ENCODE measurements at places on chromosomes 6 and 20.

GRCh38 chr20:4366076-4366475 lies 350.7 kb upstream of the RNF24 start:
- DNase-seq = no peak

DNA sequence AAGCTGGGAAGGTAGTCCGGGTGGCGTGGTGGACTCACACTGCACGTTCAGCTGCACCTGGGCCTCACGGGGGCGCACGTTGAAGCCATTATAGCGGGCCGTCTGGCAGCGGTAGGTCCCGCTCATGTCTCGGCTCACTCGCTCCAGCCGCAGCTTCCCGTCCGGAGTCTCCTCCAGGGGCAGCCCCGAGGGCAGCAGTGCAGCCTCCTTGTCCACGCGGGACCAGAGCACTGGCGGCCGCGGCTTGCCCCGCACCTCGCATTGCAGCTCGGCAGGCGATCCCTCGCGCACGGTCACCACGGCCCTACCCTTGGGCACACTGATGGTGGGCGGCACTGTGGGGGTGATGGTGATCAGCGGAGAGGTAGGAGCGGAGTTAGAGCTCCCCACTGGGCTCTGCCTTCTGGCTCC lies 47.6 kb downstream of the MDGA1 start:
- no peak for DNase-seq

GRCh38 chr6:17771609-17772008 lies 64.9 kb upstream of the NUP153 start:
- no peak for DNase-seq

DNA sequence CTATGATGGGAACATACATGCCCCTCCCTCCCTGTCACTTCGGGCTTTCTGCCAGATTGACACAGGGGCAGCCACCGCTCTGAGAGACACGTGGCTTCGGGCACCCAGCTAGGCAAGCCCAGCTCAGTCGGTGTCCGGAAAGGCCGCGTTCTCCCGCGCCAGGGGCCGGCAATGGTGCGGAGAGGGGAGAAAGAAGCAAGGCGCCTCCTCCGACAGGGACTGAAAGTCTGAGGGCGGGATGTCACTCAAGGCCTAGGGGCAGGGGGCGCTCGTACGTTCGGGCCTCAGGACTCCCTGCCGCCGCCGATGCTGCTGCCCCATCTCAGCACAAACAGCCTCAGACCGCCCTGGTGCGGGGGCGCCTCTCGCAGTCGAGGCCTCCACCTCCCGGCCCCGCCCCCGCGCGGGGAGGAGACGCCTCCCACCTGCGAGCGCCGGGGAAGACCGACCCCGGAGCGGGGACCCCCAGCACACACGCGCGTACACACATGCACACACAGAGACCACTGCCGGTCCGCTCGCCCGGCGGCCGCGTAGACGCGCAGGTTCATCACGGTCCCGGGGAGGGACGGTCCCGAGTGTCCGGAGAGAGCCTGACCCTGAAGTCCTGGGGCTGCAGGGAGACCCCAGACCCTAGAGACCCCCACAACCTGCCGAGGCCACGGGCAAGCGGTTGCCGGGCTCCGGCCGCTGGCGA lies 1.9 kb downstream of the GRM4 start:
- no peak for DNase-seq

GRCh38 chr6:169930799-169931198 lies 179.4 kb downstream of the ERMARD start:
- no peak for DNase-seq

DNA sequence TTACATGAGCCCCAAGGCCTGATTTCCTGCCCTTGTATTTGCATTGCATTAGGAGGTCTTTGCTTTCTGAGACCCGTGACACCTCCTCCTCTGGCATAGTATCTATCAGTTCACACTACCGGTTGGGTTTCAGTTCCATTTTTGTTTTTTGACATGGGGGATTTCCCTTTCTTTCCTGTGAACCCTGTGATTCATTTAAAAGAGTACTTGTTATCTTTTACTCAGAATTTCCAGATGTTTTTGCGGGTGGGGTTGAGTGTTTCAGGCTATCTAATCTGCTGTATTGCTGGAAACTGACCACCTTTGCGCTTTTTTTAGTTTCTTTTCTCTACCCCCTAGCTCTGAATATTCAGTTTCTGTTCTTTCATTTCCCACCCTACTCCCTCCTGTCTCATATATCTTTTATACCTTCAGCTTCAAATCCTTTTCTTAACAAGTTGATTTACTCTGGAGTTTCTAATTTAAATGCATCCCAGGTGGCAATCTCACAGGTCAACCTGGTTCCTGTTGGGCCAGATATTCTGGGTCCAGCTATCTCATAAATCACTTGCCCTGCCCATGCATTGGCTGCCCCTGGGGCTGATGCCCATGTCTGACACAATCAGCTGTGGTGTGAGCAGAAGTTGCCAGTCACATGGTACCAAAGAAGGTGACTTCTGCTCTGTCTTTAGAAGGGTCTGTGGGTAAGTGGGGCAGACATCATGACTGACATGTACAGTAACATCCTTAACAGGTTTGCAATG lies 14.3 kb upstream of the NCOA3 start:
- peak; percentile 21 for DNase-seq

- DNase-seq = no peak
These were observed 81.3 kb upstream of the BMP2 start for GRCh38 chr20:6686171-6686570.

DNA sequence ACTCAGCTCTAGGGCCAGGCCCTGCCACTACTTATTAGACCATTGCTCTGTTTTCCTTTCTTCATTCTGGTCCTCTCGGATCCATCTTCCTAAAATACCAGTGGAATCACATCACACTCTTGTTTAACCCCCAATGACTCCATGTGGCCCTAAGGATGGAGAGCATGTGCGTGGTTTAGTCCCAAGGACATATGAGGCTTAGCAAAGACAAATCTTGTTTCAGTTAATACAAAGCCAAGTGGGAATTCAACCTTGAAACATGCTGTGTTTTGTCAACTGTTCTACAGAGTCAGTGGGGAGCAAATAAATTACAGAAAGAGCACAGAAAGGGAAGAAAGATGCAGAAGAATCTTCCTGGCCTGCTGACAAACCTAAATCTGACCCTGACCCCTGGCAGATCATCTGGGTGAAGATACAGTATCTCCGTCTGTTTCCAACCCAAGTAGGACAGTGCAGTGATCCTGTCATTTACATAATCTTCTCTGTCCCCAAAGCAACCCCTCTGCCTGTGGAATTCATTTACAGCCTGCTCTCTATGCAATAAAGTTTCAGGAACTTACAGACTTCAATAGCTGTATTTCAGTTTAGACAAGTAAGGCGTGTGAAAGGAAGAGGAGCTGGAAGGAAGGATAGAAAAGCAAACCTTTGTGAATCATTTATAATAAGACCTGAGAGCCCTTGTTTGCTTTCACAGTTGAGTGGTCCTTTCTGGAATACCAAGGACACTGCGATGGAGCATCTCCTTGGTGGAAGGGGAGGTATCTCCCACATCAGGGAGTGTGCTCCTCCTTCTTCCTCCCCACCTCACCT lies 144.0 kb downstream of the THBS2 start:
- no peak for DNase-seq

GRCh38 chr20:61364147-61364546 lies 112.1 kb downstream of the CDH4 start:
- no peak for DNase-seq

GRCh38 chr6:129860908-129861665 lies at the start of gene TMEM244:
TMEM244 (minus strand) TSS chr6:129861315; CDS start chr6:129861188, 127 bp downstream.
- DNase-seq = peak; percentile 40

DNA sequence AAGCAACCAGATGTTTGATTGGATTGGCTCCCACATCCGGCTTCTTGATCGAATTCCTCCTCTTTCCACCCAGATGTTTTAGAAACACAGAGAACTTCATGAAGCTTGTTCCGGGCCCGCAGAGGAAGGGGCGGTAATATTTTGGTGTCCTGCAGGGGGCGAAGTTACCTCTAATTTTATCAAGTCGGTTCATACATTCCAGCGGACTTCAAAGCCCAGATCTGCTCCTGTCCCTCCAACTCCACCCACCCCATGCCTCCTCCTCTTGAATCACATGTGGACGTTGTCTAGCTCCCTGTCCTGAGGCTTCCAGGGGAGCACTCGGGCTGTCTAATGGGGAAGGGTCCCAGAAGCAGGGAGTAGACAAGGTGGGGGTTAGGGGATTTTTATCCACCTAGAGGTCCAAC lies 2.9 kb upstream of the BMP6 start:
- no peak for DNase-seq

GRCh38 chr6:164346631-164347030 lies 932.1 kb downstream of the QKI start:
- no peak for DNase-seq

DNA sequence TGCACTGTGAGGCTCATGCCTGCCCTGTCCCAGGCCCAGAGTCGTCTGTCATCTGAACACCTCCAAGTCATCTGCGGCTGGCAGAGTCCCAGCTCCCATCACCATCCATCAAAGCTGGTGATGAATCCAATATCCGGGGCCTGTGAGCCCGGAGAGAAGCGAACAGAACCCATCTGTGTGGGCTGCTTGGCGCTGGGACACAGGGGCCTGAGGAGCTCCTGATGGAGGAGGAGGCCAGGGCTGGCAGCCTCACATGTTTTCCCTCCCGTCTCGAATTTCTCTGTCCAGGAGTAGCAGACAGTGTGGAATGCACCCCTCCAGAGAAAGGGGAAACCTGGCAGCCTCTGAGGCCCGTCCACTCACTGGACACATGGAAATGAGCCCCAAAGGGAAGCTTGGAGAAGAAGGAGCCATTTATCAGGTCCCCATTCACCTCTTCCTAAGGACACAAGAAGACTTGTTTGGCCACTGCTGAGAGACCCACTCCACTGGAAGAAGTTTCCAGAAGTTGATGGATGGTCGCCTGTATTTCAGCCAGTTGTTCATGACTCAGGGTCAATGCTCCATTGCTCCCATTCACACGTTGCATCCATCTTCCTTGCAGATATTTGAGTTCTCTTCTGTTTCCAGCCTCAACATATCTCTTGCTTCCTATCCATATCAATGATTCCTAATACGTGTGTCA lies 307.5 kb upstream of the SULF2 start:
- DNase-seq = no peak

All from anterior cingulate cortex (tissue), 58 donors.